NCI-H1092 (cell line): ENCODE measurements at places on chromosomes 12 and 14.

DNA sequence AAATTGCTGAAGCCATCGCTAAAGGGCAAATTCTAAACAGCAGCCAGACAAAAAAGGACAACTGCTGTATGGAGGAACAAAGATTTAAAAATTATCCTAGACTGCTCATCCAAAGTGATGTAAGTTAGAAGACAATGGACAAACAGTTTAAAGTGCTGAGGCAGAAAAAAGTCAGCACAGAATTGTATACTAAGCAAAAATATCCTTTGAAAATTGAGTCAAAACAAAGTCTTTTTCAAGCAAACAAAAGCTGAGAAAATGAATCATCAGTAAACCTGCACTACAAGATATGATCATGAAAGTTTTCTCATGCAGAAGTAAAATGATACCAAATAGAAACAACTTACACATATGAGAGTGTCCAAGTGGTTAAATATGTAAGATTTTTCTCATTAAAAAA is 43.6 kb downstream of the EML5 start:
- DNase-seq: no peak

- no peak for DNase-seq
Observed at GRCh38 chr14:55518391-55518790, 61.6 kb upstream of the KTN1 start.

DNA sequence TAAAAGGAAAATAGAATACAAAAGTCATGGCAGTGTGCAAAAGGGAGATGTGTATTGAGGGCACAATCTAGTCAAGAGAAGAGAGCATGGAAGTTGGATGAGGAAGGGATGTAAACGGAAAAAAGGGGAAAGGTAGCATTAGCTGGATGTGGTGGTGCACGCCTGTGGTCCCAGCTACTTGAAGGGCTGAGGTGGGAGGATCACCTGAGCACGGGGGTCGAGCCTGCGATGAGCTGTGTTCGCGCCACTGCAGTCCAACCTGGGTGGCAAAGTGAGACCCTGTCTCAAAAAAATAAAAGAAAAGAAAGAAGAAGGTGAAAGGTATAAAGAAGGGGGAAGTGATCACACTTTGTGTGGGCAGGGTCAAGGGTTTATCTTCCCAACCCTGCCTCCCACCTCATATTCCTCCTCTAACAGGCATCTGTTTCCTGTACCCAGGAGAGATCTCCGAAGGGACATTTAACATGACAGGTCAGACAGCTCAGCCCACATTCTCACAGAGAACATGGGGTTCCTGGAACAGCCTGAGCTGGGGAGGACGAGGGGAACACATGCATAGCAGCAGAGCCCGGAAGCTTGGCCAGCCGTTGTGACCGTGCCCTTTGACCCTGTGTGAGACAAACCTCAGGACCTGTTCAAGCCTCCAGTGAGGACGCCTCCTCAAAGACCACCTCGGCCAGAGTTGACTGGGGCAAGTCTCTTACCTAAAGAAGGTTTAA is 8.9 kb downstream of the RNASE11 start:
- no peak for DNase-seq

- DNase-seq: peak; percentile 69
Observed at GRCh38 chr12:12684375-12685106, 11.4 kb downstream of the GPR19 start.

DNA sequence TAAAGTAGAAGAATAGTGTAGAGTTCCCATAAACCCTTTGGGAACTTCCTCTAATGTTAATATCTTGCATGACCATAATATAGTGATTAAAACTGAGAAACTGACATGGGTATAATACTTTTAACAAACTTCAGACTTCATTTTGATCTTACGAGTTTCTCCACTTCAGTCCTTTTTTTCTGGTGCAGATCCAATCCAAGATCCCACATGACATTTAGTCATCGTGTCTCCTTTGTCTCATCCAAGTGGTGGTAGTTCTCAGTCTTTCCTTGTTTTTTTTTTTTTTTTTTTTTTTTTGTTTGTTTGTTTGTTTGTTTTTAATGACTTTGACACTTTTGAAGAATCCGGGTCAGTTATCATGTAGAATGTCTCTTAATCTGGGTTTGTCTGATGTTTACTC is 179.2 kb downstream of the CACNA1C start:
- no peak for DNase-seq

DNA sequence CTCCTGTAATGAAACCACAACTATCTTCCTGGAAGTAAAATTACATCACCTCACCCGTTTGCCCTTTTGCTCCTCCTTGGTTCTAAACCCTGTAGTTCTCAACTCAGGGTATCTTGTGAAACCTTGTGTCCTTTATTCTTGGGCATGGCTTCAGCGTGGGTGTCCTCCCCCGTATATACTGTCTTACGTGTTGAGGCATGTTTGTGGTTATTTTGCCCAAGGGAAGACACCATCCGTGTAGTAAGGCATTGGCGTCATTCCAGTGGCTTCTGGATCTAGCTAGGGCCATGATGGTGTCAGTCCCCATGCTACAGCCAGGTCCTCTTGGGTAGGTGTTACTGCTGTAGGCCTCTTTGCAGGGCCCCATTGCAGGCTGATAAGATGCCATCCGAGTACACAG is 115.4 kb downstream of the ZFP36L1 start:
- no peak for DNase-seq

DNA sequence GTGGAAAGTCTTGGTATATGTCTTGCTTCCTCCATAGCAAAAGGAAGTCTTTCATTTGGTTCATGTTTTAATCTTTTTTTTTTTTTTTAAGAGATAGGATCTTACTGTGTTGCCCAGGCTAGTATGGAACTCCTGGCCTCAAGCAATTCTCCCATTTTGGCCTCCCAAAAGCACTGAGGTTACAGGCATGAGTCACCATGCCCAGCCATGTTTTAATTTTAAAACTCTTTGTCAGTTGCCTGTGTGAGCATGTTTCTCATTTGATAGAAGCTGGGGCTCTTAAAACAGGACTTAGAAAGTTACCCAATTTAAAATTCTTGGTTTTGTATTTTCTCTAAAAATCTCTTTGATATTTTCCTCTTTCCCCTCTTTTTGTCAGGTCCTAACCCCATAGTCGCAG is 45.0 kb upstream of the REP15 start:
- no peak for DNase-seq

GRCh38 chr14:74456684-74457564 is 30.9 kb upstream of the SYNDIG1L start:
- DNase-seq: no peak

- no peak for DNase-seq
Observed at GRCh38 chr12:5792343-5792742, 152.7 kb downstream of the ANO2 start.

DNA sequence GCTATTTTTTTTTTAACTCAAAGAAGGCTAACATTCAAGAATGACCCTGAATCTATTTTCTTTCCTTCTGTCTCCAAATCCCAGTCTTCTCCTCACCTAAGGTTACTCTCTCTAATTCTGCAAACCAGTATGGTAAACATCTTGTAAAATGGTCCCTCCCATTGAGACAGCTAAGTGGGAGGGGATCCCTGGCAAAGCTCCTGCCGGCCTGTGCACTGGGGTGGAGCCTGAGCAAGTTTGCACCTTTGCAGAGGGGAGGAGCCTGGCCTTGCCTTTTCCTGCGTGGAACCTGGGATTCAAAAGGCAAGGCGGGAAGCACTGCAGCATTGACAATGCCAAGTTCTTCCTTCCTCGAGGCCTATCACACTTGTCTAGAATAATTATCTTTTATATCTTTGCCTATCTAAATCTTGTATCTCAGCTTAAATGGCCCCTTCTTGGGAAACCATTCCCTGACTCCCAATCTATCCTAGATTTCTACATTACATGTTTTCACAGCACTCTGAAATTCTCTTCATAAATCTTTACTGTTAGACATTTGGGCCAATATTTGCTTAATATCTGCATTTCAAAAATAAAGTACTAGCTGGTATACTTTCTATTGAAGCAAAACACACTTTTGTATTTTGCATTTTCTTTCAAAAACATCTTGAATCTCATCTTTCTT is 83.0 kb downstream of the EPS8 start:
- no peak for DNase-seq
